Left ventricle myocardium superior (tissue), 1 donor: ENCODE measurements at places on chromosomes 7 and 10. TPM values are rescaled to one million over a fixed set of nuclear protein-coding genes. Genes with fewer than 3 reads are reported as not detected.

DNA sequence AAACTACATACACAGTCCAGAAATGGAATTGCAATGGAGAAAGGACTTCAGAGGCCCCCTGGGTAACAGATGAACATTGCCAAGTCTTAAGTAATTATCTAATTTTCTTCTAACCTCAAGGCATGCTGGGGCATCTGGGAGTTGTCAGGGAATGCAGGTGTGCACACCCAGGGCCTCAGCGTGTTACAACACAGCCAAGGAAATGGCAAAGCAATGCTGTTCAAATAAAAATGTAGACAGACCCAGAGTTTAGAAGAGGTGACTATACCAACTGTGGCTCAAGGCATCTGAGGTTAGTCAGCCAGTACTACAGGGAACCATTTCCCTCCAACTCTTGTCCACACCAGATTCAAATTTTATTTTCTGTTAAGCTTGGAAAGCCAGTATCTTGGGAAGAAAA, 73.6 kb downstream of the CCDC3 start:
- DNase-seq: no peak

GRCh38 chr7:380711-381210, 90.8 kb downstream of the FOXL3 start:
- DNase-seq: no peak

DNA sequence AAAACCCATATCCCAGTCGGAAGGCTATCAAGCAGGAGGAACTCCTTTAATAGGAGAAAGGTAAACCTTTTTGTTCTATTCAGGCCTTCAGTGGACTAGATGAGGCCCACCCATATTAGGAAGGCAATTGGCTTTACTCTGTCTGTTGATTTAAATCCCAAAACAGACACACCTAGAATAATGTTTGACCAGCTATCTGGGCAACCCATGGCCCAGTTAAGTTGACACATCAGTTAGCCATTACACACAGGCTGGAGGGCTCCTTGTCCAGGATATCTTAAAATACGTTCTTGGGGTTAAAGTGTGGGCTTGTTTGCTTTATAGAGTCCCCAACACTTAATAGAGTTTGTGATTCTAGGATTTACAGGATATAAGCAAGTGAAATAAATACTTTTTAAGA, 339.0 kb upstream of the PRKCQ start:
- no peak for DNase-seq

CDNF gene
- 2.0 TPM for total RNA-seq
